ENCODE measurements at places on chromosomes 13 and 19.

GRCh38 chr13:50912851-50913250, 3.3 kb downstream of the RNASEH2B start:
- DNase-seq: no peak

GRCh38 chr19:16073481-16073880, 2.8 kb upstream of the TPM4 start:
- DNase-seq: no peak

DNA sequence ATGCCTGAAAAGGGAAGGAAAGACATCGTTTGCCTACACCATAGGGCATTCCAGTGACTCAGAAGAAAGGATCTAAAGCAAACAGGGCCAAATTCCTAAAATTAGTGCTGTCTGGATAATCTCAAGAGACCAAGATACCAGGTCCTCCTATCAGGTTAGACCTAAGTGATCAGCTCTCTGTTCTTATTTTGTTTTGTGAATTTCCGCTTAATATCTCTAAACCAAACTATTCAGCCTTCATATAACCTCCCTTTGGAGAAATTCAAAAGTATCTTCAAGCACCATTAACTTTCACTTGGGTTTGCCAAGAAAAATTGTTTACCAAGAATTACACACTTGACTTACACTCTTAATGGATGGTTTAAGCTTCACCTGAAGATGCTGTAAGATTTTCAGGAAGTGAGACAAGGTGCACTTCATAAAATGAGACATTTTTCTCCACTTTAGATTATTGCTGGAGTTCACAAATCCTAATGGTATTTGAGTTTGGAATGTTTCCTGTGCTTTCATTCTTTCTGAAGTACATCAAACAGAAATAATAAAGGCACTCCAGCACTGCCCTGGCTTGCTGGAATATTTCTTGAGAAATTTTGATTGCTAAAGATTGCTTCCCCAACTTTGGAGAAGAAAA, 376.1 kb downstream of the LMO7 start:
- no peak for DNase-seq

DNA sequence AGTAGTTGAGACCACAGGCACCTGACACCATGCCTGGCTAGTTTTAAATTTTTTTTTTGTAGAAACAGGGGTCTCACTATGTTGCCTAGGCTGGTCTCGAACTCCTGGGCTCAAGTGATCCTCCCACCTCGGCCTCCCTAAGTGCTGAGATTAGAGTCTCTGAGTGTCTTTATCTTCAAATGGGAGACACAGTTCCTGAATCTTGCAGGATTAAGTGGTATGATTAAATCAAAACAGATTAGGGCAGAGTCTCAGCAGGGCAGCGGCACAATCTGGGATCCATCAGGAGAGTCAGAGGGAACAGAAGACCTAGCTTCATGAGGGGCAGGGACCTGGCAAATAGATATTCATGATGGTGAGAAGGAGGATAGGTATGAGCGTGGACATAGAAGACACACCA, 953 bp downstream of the RLN3 start:
- no peak for DNase-seq

DNA sequence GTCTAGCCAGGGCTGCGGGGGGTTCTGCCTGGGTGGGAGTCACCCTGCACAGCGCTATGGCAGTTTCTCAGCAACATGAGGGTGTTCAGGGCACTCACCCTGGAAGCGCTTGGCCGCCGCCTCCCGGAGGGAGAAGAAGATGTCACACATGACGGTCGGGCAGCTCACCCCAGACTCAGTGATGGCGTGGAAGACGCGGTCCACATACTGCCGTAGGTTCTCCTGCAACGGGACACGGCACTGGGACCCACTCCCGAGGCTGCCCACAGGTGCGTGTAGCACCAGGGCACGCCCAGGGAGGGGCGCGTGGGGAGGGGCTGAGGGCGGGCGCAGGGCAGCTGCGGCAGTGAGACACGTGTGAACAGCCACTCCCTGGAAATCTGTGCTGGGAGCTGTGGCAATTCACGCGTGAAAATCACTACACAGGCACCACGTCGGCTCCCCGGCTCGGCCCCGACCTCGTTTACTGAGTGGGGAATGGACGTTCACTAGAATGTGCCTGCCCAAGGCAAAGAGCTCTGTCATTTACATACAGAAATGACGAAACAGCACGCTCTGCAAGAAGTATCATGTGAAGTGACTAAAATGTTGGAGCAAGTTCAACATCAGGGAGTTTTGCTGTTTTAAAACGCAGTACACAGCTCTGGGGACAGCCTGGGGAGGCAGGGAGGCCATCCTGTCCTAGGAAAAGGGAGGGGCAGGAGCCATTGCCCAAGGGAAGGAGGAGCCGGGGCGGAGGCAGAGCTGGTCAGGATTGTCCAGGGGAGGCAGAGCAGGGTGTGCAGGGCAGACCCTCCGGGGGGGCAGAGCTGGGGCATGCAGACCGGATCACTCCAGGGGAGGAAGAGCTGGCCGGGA, 41.5 kb upstream of the C13orf46 start:
- DNase-seq: no peak

DNA sequence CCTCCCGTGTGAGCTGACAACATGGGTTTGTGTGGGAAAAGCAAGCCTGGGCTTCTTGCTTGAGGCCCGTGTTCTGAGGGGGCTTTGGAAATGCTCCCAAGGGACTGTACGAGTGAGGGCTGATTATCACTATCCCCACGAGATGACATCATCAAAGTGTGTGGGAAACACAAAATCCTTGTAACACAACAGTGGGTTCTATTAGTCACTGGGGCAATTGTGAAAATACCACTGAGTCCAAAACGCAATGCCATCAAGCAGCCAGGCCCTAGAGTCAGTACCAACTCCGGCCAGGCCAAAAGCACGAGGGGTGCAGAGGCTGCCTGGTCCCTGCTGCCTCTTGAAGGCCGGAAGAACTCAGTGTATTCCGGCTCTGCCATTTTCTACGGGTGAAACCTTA, 29.6 kb downstream of the CAPS start:
- no peak for DNase-seq

DNA sequence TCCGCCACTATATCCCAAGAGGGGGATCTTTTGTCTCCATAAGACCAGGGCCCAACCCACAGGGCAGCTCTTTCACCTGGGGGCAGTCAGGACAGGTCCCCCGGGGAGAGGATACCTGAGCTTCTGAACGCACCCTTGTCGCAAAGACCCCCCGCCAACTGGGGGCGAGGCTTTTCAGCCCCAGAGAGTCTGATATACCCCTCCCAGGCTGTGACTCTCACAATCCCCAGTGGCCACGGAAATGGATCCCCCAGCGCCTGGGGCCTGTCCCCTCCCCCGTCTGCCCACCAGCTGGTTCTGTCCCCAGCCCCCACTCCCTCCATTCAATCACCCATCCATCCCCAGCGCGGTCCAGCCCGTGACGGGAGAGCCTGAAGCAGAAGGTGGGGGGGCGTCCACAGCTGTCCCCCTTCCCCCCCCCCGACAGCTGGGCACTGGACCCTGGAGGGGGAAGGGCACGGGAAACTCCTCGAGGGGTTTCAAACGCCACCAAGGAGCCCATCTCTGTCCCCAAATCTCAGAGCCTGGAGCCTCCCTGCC, 823 bp downstream of the DOCK6 start:
- DNase-seq: no peak

DNA sequence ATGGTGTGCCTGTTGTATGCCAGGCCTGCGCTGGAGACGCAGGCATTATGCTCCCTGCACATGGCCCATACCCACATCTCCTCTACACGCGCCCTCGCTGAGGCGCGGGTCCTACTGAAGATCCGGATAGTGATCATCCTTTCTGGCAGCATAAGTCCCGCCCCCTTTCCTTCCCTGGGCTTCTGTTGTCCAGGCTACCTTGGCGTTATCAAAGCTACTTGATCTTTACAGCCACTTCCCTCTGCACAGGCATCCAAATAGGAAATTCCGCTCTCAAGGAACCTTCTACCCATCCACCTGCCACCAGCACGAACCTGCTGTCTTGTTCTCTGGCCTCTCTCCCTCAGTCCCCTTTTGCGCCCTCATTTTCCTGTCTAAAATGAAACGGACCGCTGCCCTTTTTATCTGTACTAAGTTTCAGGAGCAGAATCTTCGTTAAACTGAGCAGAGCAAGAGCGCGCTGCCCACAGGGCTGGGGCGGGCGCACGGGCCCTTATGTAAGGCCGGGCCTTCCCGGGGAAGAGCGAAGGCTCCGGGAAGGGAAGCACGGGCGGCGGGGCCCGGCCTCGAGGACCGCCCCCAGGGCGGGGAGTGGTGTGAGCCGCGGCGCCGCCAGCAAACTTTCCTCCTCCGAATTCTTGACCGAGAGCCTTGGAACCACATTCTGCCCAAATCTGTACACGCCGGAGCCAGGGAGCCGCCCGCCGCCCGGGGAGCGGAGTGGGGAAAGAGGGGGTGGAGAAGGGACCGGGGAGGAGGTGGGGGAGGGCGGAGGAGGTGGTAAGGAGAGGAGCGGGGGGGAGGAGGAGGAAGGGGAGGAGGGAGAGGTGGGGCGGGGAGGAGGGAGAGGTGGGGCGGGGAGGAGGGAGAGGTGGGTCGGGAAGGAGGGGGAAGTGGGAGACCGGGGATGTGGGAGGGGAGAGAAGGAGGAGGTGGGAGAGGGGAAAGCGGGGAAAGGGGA, 920 bp upstream of the UBE2L5 start:
- peak; percentile 9 for DNase-seq

GRCh38 chr19:38500450-38500849, 67.0 kb downstream of the RYR1 start:
- DNase-seq: no peak

- no peak for DNase-seq
These were observed 238.8 kb upstream of the PCDH20 start for GRCh38 chr13:61654481-61654880.

DNA sequence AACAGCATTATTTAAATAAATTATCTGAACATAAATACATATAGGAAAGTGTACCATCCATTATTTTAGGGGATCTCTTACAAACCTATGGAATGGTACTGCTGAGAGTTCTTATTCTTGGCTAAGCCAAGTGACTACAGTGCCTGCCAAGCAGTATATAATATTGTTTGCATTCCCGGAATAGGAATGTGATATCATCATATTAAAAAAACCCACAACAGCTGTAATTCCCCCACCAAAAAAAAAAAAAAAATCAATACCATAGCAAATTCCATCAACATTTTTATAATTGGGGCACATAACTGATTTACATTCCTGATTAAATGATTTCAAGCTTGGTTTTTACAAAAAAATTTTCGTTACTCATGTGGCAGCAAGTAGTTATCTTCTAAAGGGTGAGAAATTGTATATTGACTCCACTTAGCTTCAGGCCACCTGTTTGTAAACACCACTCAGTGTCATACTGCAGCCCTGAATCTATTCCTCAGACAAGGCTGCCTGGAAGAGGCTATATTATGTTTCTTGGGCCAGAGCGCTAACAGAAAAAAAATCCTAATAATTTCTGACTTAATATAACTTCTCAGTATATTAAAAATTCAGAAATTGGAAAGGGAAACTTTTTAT, 278.1 kb downstream of the DNAJC15 start:
- no peak for DNase-seq

DNA sequence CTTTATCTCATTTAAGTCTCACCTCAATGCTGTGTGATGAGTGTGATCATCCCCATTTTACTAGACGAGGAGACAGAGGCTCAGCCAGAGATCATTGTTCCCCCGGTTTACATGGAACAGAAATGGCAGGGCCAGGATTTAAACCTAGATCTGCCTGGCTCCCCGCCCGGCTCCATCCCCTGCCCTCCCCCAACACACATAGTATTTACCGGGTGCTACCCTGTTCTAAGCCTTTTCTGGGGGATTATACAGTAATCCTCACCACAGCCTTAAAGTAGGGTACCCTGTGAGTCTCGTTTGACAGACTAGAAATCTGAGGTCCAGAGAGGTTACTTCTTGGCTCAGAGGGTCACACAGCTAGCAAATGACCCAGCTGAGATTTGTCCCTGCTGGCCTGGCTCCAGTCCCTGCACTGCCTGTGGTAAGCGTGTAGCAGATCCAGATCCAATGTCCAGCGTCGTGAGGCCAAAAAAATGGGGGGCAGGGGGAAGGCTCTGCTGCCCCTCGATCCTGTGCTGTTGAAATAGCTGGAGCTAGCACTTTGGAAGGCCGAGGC, 3.8 kb upstream of the KLC3 start:
- DNase-seq: no peak

GRCh38 chr19:30812099-30812678, 440.0 kb downstream of the ZNF536 start:
- no peak for DNase-seq

- DNase-seq: no peak
These were observed 46.9 kb upstream of the SLITRK1 start for GRCh38 chr13:83929157-83929556.

DNA sequence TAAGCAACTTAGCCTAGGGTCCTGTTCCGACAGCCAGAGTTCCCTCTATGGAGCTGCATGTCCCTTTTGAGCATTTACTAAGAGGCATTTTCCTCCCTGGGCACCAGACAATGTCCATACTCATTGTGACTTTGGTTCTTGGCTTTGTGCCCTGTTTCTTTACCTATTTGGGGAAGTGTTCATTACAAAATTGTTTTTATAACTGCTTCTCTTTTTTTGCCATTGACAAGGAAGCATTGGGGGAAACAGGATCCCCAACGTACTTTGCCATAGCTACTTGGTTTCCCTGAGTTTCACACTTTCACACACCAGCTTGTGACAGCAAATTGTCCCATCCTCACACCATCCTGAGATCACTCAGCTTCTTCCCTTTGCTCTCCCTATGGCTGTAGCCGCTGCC, 81.1 kb upstream of the SIAH3 start:
- no peak for DNase-seq

Data from stimulated activated CD8-positive, alpha-beta memory T cell treated with anti-CD3 and anti-CD28 coated beads, Interleukin-4, amount 100 ng/mL, for 4 hours (primary cell).